Panc1 (cell line): ENCODE measurements at places on chromosomes 7 and 10. TPM values are rescaled to one million over a fixed set of nuclear protein-coding genes. Genes with fewer than 3 reads are reported as not detected.

DNA sequence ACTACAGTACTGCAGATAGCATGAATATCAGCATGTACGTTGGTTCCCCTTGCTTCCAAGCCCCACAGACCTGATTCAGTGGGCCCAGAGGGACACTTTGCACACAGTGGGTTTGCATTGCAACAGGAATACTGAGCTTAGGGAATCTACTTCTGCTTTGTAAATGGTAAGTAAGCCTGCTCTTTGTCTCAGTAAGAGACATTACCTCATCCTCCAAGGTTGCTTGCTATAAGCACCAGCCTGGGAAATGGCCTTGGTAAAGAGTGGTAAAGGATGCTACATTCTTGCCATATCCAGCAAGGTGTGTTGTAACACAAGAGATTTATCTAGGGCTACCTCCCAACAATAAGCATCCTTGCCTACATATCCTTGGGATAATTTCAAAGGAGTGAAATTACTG is 730.5 kb downstream of the INHBA start:
- no peak for DNase-seq
- H3K4me3 ChIP-seq, result no peak overlapping the region
- no peaks in the 10 kb centered on the region for H3K4me1 ChIP-seq
- no peaks in the 10 kb centered on the region for H3K27me3 ChIP-seq
- no peak overlapping the region for H3K27ac ChIP-seq

GRCh38 chr7:95690367-95690947 is 81.9 kb upstream of the DYNC1I1 start:
- H3K27me3 ChIP-seq, result peaks cover 5% of the 10 kb centered on the region; the same call in 1 of the 2 replicates
- H3K4me3 ChIP-seq, result no peak overlapping the region
- peak; percentile 54 for DNase-seq

DNA sequence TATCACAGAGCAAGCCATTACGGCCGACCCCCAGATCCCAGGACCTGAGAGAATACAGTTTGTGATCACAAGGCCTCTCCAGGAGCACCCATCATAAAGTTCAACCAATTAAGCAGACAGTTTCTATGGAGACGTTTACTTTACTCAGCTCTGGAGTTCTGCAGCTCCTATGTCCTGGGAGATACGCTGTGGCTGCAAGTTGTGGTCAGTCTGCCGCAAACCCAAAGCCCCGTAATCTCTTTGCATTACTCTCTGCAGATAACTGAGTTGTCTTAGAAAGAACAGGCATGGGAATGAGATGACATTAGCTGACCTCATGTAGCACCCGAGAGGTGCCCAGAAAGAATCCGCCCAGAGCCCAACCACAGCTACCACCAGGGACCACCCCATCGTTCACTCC is 305.1 kb downstream of the FGFR2 start:
- no peaks in the 10 kb centered on the region for H3K4me1 ChIP-seq
- no peak overlapping the region for H3K4me3 ChIP-seq
- H3K27ac ChIP-seq, result no peak overlapping the region
- no peaks in the 10 kb centered on the region for H3K36me3 ChIP-seq
- peaks cover 8% of the 10 kb centered on the region for H3K27me3 ChIP-seq

LEP gene
- not detected for total RNA-seq

SLC26A3 gene
- 0.36 TPM for total RNA-seq
